Activated T-helper 9 cell treated with anti-CD3 and anti-CD28 coated beads, Interleukin-2, amount 50 U/mL, for 16 hours (primary cell): ENCODE measurements at places on chromosomes 3 and 15.

DNA sequence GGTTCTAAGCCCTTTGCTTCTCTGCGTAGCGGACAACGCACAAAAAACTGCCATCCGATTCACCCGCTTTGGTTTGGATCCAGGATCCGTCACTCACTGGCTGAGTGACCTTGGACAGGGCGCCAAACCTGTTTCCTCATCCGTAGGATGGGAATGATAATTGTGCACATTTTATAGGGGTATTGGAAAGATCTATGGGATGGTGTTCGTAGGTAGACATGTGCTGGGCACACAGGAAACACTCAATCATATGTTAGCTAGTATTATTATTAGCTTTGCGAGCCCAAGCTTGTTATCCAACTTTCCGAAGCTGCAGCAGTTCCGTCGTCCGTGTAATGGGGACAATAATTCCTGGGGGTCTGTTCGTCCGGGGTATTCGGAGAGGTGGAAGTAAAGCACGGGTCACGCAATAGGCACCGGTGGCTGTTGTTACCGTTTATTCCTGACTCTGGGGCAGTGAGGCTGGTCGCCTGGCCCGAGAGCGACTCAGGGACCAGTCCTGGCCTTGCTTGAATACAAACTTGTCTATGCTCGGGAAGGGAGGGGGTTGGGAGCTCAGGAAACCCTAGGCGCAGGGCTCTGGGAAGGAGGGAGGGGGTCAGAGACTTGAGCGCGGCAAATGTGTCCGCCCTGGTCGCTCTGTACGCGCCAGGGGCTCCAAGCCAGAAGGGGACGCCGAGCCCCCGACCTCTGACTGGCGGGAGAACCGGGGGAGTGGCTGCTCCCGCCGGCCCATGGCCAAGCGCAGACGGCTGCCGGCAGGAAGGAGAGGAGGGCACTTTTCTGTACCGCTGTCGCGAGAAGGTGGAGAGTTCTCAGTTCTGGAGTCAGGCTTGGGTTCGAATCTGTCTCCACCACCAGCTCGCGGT, 1.3 kb downstream of the SPSB4 start:
- DNase-seq, result no peak

- DNase-seq, result no peak
Observed at GRCh38 chr3:160312014-160312624, 86.9 kb downstream of the C3orf80 start.

GRCh38 chr3:132380920-132381319, 36.4 kb upstream of the DNAJC13 start:
- no peak for DNase-seq

DNA sequence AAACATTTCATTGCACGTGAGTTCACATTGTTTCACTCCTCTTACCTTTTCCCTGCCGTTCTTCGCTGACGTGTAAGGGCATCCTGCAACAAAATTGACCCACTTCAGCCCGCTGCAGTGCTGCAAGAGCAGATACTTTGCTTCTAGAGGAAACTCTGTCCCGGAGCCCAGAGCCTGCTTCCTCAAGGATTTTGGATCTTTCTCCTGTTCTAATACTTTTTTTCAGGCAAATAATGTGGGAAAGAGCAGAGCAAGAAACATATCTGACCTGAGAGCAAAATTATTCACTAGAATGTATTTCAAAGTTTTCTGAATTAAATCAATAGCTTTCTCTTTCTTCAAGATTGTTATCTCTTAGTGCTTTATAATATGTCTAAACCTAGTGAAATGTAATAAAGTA, 303.9 kb downstream of the AGBL1 start:
- DNase-seq, result no peak

GRCh38 chr15:31387092-31387478, 60.5 kb downstream of the KLF13 start:
- DNase-seq, result no peak

GRCh38 chr3:33644582-33644981, 73.5 kb downstream of the CLASP2 start:
- DNase-seq, result no peak

- DNase-seq, result no peak
Observed at GRCh38 chr3:133137042-133137996, 99.1 kb downstream of the TMEM108 start.

DNA sequence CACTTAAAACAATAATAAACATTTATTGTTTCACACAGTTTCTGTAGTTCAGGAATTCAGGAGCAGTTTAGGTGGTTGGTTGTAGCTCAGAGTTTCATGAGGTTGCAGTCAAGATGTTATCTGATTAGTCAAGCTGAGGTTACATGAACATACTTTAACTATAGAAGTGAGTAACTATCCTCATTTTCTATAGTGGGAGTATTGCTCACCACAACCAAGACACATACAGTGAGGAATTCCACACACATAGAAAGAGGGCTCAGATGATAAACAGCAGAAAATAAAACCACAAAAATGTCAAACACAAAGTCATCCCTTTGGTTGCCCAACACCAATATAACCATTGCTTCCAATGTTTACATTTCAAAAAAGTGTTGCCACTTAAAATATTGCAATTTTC, 13.6 kb downstream of the SCN11A start:
- no peak for DNase-seq

DNA sequence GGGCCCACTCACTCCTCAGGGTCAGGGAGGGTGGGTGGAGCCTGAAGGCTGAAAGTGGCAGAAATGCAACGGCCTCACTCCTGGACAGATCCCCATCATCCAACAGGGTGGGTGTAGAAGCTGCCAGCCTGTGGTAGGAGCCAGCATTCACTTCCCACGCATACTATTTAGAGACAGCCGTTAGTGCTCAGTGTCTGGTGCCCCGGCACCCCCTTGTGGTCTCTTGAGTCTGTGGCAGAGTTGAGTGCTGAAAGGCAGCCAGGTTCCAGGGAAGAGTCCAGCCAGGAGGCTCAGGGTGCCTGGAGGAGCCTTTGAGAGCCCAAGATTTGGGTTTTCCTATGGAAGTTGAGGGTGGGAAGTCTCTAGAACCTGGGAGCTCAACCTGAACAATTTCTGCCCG, 2.1 kb upstream of the GNAT1 start:
- no peak for DNase-seq

DNA sequence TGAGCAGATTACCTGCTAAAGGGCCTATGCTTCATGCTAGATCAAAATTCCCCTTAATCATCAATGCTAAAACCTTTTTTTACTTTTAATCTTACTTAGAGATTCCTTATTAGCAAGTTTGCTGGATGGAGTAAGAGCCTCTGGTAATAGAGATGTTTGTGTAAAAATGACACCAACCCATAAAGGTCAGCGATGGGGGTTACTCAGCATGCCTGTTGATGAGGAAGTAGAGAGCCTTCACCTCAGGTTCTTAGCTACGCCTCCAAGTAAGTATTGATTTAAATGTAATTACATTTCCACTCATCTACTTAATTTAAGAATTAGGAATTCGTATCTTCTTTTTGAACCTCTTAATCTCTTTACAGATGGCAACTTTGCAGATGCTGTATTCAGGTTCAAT, 38.8 kb downstream of the DNAJC13 start:
- DNase-seq, result no peak

- DNase-seq, result no peak
Observed at GRCh38 chr15:56369234-56369633, 4.0 kb downstream of the TEX9 start.

DNA sequence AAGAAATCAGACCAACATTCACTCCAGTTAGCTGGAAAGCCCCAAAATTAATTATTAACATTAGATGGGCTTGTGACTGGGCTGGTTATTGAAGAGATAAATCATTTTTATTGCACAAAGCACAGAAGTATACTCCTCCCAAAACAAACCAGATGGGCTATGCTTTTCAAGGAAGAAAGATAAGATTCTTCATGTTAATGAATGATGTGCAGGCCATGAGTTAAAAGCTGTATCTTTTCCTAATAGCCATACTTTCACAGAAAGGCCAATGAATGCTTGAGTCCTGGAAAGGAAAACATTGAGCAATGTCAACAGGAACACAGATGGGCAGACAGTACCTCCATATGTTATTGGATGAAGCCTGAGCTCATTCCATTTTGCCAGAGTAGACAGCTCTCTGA, 55.4 kb downstream of the OCA2 start:
- no peak for DNase-seq
